ENCODE measurements at places on chromosomes 16 and 17.
A peak's percentile ranks its signal among the peaks of the same experiment; 100 is the strongest.

DNA sequence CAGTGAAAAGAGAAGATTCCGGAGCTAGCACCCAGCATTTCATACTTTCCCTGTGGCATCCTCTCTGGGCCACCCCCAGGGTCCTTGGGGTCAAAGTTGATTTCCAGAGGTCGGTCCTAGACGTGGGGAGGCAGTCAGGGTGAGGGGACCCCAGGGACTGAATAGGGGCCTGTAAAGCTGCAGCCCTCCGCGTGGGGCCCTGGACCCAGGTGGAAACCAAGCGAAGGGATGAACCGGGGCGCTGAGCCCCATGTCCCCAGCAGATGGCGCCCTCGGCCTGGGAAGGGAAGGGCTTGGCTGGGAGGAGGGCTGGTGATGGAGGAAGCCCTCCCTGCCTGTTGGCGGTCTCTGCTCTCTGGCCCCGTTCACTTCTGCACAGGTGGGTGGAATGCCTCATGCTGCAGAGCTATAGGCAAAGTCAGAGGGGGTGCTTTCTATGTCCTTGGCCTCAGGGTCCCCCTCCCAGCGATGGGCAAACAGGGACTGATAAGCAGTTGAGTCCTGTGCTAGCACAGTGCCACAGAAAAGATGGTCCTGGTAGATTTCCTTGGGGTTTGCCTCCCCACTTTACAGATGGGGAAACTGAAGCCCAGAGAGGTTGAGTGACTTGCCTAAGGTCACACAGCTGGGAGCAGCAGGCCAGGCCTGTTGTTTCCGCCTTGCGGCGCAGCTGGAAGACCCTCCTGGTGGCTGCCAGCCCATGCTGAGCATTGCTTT lies 163.4 kb upstream of the CIBAR2 start:
- DNase-seq, result peak; percentile 91

GRCh38 chr17:52546493-52546892 lies 388.0 kb upstream of the CA10 start:
- DNase-seq, result no peak

DNA sequence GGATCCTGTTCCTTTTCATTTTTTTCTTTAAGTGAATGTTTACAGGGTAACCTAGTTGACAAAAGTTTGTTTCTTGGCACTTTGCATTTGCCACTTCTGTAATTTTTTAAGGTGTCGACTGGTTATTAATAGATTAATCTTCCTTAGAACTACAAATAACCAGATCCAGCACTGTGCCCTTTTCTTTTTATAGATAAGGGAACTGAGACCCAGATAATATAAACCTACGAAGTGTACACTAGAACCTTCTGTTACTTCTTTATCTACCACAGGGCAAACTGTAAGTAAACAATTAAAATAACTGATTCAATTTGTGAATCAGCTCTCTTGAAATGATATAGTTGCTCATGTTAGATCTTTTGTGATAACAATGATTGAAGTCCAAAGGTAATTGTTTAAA lies 55.4 kb downstream of the NLK start:
- DNase-seq, result no peak

DNA sequence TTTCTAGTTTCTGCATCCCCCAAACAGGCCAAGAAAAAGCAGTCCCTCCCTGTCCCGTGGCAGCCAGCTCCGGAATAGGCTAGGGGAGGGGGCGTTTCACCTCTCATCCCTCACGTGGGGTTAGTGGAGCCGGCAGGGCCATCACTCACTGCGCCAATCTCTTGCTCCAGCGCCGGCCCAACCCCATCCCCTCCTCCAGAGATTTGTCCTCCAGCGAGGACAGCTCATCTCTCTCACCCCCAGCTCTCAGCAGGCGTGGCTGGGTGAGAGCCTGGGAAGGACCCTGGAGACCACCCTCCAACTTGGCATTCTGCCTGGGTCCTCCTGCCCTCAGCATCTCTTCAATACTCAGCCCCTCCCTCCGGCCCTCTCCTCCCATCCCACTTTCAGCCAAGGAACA lies 74.1 kb downstream of the TMEM132E start:
- DNase-seq, result no peak

DNA sequence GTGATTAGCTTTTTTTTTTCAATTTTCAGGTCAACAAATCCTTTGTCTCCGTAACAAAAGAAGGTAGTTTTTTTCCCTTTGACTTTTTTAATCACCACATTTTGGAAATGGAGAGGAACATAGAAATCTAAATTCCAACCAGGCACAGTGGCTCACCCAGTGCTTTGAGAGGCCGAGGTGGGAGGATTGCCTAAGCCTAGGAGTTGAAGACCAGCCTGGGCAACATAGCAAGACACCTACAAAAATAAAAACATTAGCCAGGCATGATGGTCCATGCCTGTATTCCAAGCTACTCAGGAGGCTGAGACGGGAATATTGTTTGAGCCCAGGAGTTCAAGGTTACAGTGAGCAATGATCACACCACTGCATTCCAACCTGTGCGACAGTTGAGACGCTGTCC lies 5.7 kb downstream of the PSMD7 start:
- DNase-seq, result no peak

DNA sequence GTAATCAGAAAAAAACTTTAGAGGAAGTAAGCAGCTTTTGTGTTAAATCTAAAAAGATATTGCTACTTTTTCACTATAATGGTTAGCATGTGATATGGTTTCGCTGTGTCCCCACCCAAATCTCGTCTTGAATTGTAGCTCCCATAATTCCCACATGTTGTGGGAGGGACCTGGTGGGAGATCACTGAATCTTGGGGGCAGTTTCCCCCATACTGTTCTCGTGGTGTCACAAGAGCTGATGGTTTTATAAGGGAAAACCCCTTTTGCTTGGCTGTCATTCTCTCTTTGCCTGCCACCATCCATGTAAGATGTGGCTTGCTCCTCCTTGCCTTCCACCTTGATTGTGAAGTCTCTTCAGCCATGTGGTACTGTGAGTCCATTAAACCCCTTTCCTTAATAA lies 117.1 kb downstream of the KCNJ2 start:
- DNase-seq, result no peak

GRCh38 chr17:524406-524950 lies 171.9 kb upstream of the RPH3AL start:
- DNase-seq, result no peak

GRCh38 chr16:85794696-85795095 lies 4.6 kb downstream of the EMC8 start:
- no peak for DNase-seq
